Spinal cord (tissue), 10 donors: ENCODE measurements at places on chromosomes 11 and 22. TPM values are rescaled to one million over a fixed set of nuclear protein-coding genes. Genes with fewer than 3 reads are reported as not detected.

Gene SLC35E4
- 7.1 TPM for polyA plus RNA-seq

Gene INS
- not detected for polyA plus RNA-seq

Gene MRGPRE
- 1.5 TPM for polyA plus RNA-seq

Gene RAB39A
- polyA plus RNA-seq = 7.3 TPM

Gene ZC3H7B
- polyA plus RNA-seq = 108 TPM

Gene STK33
- 40.6 TPM for polyA plus RNA-seq

Gene IPO7
- 75.6 TPM for polyA plus RNA-seq

Gene GRAMD1B
- 45.7 TPM for polyA plus RNA-seq

Gene LINC01488
- not detected for polyA plus RNA-seq

Gene KDM4E
- polyA plus RNA-seq = not detected

Gene SCGB1C1
- polyA plus RNA-seq = not detected
